ENCODE measurements at places on chromosomes 1 and 21.

GRCh38 chr1:84603941-84604830, 29.9 kb upstream of the CTBS start:
- no peak overlapping the region for H3K4me3 ChIP-seq
- H3K27ac ChIP-seq = no peak overlapping the region
- H3K27me3 ChIP-seq = no peaks in the 10 kb centered on the region

DNA sequence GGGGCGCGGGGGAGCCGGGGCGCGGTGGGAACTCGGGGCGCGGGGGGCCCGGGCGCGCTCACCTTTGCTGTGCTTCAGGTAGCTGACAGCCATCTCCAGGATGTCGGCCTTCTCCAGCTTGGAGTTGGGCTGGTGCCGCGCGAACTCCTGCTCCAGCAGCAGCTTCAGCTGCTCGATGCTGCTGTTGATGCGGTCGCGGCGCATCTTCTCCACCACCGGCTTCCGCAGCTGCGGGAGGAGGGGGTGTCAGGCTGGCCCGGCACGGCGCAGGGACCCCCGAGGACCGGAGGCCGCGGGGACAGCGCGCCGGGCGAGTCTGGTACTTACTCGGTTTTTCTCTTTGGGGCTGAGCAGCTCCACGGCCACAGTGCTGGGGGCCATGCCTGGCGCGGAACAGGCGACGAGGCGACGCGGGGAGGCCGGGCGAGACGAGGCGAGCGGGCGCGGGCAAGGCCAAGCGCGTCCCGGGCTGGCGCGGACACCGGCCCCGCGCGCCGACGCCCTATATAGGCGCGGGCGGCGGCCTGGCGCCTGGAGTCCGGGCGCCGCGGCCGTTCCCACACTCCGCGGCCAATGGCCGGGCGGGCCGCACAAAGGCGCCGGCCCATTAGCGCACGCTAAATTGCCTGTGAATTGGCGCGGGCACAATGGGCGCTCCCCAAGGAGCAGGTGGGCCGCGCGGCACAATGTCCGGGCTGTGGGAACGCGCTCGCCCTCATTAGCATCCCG, at the start of gene HES5:
TSS of gene HES5 (minus strand) at position 480 of the 729 bp plus-strand sequence. CDS start at position 381, 99 bp downstream.
- H3K4me3 ChIP-seq = peak within 1 kb of the TSS; percentile 19
- no peak within 1 kb of the TSS for H3K27ac ChIP-seq
- H3K4me1 ChIP-seq = peaks cover 32% of the 10 kb centered on the region
- no peaks in the 10 kb centered on the region for H3K36me3 ChIP-seq

DNA sequence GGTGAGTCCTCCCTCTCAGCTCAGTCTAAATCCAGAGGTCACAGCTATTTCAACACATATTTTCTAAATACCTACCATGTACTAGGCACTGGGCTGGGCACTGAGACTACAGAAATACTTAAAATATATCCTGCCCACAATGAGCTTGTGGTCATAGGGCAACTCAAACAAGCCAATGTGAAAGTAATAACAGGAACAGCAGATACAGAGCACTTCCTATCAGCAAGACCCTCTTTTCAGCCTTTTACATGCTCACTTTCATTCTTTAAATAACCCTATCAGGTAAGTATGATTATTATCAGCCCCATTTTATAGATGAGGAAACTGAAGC, 71.9 kb downstream of the CD34 start:
- peaks cover 74% of the 10 kb centered on the region for H3K4me1 ChIP-seq
- H3K27me3 ChIP-seq = no peaks in the 10 kb centered on the region
- H3K36me3 ChIP-seq = peaks cover 26% of the 10 kb centered on the region
- DNase-seq = no peak
- no peak overlapping the region for H3K27ac ChIP-seq

DNA sequence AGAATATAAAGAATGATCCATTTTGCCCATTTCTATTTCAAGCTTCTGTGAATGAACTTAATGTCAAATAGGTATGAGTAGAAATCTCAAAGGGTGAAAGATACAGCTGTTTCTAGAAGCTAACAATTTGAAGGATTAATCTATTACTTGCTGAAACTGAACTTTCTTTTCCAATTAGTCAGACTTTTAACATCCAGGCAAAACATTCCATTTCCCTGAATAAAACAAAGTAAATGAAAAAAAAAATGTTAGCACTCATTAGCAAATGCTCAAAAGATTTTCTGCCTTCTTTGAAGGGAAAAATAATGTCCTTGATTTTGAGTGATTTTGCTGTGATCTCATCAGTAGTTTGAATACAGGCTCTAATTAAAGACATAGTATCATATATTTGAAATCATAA, 447.6 kb upstream of the PRMT6 start:
- no peak overlapping the region for H3K27ac ChIP-seq
- no peak overlapping the region for H3K4me3 ChIP-seq
- no peaks in the 10 kb centered on the region for H3K27me3 ChIP-seq
- no peak for DNase-seq
- H3K36me3 ChIP-seq = no peaks in the 10 kb centered on the region

- H3K36me3 ChIP-seq = no peaks in the 10 kb centered on the region
- H3K27me3 ChIP-seq = no peaks in the 10 kb centered on the region
- no peak overlapping the region for H3K4me3 ChIP-seq
- no peaks in the 10 kb centered on the region for H3K4me1 ChIP-seq
- no peak overlapping the region for H3K27ac ChIP-seq
- no peak for DNase-seq
Observed at GRCh38 chr1:238005116-238005515, 114.4 kb upstream of the ZP4 start.

- peaks cover 10% of the 10 kb centered on the region for H3K36me3 ChIP-seq
- H3K27me3 ChIP-seq = no peaks in the 10 kb centered on the region
- peaks cover 59% of the 10 kb centered on the region for H3K4me1 ChIP-seq
- DNase-seq = peak; percentile 92
- H3K27ac ChIP-seq = peak overlapping the region; percentile 83
Observed at GRCh38 chr1:108646648-108647269, 14.1 kb downstream of the HENMT1 start.

GRCh38 chr21:44838951-44839350, 21.1 kb upstream of the SUMO3 start:
- DNase-seq = no peak
- no peaks in the 10 kb centered on the region for H3K27me3 ChIP-seq
- H3K4me3 ChIP-seq = no peak overlapping the region
- H3K36me3 ChIP-seq = no peaks in the 10 kb centered on the region
- H3K27ac ChIP-seq = no peak overlapping the region

GRCh38 chr1:234433563-234434285, 45.3 kb downstream of the TARBP1 start:
- peaks cover 10% of the 10 kb centered on the region for H3K36me3 ChIP-seq
- H3K27me3 ChIP-seq = no peaks in the 10 kb centered on the region
- no peaks in the 10 kb centered on the region for H3K4me1 ChIP-seq
- no peak overlapping the region for H3K27ac ChIP-seq

GRCh38 chr1:152976688-152977087, 6.2 kb downstream of the SPRR4 start:
- DNase-seq = no peak
- no peaks in the 10 kb centered on the region for H3K36me3 ChIP-seq
- H3K27ac ChIP-seq = no peak overlapping the region
- no peak overlapping the region for H3K4me3 ChIP-seq
- no peaks in the 10 kb centered on the region for H3K4me1 ChIP-seq
- H3K27me3 ChIP-seq = peaks cover 4% of the 10 kb centered on the region

DNA sequence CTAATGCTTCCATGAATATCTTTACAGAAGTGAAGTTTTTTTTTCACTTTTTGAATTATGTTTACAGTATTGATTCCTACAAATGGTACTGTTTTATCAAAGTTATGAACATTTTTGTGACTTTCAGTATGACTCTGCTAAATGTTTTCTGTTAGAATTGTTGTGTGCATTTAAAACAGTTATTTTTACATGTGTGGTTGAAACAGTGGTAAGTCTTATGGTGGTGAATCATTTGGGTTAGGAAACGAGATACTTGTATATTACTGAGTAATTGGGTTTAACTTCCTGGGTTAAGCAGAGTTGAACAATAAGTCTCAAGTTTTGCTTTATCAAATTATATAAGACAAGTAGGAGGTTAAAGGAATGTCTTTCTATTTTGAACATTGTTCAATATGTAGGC, 66.8 kb downstream of the VPS13D start:
- no peak overlapping the region for H3K27ac ChIP-seq
- H3K36me3 ChIP-seq = peaks cover 19% of the 10 kb centered on the region
- H3K4me1 ChIP-seq = no peaks in the 10 kb centered on the region
- H3K4me3 ChIP-seq = no peak overlapping the region
- DNase-seq = no peak

- H3K4me3 ChIP-seq = no peak overlapping the region
- H3K27me3 ChIP-seq = peaks cover 7% of the 10 kb centered on the region
- H3K36me3 ChIP-seq = no peaks in the 10 kb centered on the region
- H3K4me1 ChIP-seq = no peaks in the 10 kb centered on the region
- no peak for DNase-seq
- no peak overlapping the region for H3K27ac ChIP-seq
Observed at GRCh38 chr1:3188150-3188971, 119.4 kb downstream of the PRDM16 start.

DNA sequence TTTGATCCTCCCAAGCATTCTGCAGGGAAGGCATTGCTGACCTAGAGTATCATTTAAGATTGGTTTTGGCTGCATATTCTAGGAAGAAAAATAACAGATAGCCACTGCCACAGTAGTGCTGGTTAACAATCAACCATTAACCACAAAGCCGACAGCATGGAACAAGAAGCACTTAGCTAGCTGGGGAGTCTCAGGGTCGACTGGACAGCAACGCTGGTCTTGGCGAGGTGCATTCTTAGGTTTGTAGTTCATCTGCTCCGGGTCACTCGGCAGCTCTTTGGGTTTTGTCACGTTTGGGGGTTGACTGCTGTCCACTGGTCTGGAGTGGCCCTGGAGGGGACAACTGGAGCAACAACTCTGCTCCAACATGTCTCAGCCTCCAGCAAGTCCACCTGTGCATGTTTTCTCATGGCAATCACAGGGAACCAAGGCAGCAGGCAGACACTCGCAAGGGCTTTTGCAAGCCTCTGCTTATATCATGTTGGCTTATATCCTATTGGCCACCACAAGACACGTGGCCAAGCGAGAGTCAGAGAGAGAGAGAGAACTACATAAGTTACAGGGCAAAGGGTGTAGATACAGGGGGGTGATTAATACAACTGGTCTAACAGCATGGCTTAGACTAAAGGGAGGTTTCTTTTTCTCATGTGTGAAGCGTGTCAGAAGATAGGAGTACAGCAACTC, 99.5 kb downstream of the LACTBL1 start:
- no peaks in the 10 kb centered on the region for H3K27me3 ChIP-seq
- no peak overlapping the region for H3K27ac ChIP-seq
- no peak for DNase-seq
- H3K36me3 ChIP-seq = no peaks in the 10 kb centered on the region
- H3K4me1 ChIP-seq = no peaks in the 10 kb centered on the region
- H3K4me3 ChIP-seq = no peak overlapping the region

- no peak overlapping the region for H3K4me3 ChIP-seq
- no peak overlapping the region for H3K27ac ChIP-seq
- no peaks in the 10 kb centered on the region for H3K36me3 ChIP-seq
- H3K27me3 ChIP-seq = no peaks in the 10 kb centered on the region
- no peaks in the 10 kb centered on the region for H3K4me1 ChIP-seq
Observed at GRCh38 chr1:185448591-185449186, 131.6 kb upstream of the IVNS1ABP start.

- no peak for DNase-seq
- H3K4me3 ChIP-seq = no peak overlapping the region
- H3K27ac ChIP-seq = no peak overlapping the region
- H3K36me3 ChIP-seq = no peaks in the 10 kb centered on the region
Observed at GRCh38 chr1:54453509-54453908, 47.3 kb upstream of the SSBP3 start.

DNA sequence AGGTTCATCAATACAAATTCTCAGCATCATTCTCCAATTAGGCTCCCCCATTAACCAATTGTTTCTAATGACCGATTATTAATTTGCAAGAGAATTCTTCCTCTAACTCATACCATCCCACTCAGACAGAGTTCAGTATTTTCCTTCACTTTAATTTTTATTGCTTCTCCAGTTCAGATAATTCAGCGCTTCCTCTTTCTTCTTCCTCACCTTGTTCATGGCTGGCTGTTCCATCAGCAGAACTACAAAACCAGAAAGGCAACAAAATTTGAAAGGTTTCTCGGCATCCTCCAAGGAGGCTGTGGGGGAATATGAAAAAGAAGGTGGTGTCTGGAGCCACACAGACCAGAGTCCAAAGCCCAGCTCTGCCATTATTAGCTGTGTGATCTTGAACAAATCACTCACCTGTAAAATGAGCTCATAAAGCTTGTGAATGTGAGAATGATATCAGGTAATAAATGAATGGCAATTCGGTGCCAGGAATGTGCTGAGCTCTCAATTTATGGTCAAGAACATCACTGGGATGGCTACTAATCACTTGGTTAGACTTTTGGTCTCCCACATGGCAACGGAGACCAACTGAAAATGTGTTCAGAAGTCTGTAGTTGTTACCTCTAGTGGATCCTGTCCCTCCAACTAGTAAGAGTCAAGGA, 11.7 kb upstream of the ZNF436 start:
- H3K4me3 ChIP-seq = no peak overlapping the region
- no peak overlapping the region for H3K27ac ChIP-seq
- no peaks in the 10 kb centered on the region for H3K4me1 ChIP-seq
- H3K27me3 ChIP-seq = no peaks in the 10 kb centered on the region

GRCh38 chr1:236522937-236523703, 662 bp upstream of the LGALS8 start:
- H3K27me3 ChIP-seq = no peaks in the 10 kb centered on the region
- H3K36me3 ChIP-seq = peaks cover 15% of the 10 kb centered on the region
- DNase-seq = peak; percentile 14
- peaks cover 10% of the 10 kb centered on the region for H3K4me1 ChIP-seq
- H3K4me3 ChIP-seq = peak overlapping the region; percentile 94

GRCh38 chr1:61138305-61138704, 55.9 kb downstream of the NFIA start:
- no peak overlapping the region for H3K27ac ChIP-seq
- no peaks in the 10 kb centered on the region for H3K4me1 ChIP-seq
- H3K27me3 ChIP-seq = no peaks in the 10 kb centered on the region
- no peak overlapping the region for H3K4me3 ChIP-seq
- DNase-seq = no peak

DNA sequence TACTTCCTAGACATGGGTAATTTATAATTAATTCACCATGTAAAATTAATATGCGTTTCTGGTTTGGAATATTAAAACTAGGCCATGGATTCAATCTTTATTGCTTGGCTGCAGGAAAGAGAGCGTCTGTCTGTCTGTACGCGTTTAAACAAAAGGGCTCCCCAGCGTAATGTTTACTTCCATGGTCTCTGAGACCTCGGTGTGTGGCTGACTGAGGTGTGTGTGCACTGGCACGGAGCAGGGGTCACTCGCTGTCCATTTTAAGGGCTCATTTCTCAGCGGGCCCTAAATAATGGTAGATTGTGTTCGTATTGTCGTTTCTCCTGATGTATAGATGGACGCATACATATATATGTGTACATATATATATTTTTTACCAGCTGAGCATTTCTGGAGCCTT, 119.6 kb downstream of the ATG4C start:
- no peaks in the 10 kb centered on the region for H3K27me3 ChIP-seq
- H3K4me1 ChIP-seq = no peaks in the 10 kb centered on the region
- no peak for DNase-seq
